NCI-H526 treated with DMSO at 0.1 percent for 48 hours (cell line): ENCODE measurements at places on chromosomes 2 and 18.

DNA sequence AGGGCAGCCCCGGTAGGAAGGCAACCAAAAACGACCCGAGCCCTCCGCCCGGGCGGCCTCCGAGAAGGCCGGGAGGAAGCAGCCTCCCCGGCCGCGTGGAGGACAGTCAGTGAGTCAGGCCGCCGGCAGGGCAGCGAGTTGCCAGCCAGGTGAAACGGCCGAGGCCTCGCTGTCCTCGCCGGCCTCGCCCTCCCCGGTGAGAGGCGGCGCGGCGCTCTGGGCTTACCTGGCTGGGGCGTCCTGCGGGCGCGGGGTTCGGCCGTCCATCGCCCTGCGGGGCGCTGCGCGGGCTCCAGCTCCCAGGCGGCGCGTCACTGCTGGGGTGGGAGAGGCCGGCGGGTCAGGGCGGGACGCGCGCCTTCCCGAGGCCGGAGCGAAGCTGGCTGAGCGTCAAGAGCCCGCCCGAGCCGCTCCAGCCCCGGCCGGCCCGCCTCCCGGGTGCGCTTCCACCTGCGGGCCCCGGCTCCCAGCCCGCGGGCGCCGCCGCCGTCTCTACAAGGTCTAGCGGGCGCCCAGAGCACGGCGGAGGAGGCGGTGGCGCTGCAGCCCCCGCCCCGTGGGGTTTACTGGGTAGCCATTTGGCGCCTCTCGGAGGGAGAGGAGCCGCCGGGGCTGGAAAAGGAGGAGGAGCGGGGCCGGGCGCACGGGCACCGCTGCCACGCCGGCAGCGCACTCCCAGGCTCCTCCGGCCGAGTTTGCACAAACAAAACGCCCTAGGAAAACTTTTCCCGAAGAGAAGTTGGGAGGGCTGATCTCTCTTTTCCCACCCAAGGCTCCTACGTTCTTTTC, 499 bp downstream of the COBLL1 start:
- DNase-seq: peak; percentile 62

DNA sequence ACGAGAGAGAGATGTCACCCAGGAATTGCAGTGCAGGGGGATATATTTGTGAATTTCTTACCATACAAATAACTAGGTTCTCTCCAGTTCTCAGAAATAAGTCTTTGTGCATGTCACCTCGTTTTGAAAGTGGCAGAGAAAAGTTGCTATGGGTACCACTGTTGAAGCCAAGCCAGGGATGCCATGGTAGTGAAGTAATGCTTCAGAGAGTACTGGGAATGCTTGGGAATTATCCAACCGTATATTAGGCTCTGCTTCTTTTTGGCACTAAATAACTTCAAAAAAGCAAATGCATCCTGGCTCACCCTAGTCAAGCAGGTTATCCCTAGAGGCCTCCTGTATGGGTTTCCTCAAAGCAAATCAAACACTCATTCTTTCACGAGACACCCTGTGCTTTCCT, 50.7 kb upstream of the DDX18 start:
- DNase-seq: no peak

GRCh38 chr2:97760480-97761049, 47.2 kb downstream of the ZAP70 start:
- DNase-seq: no peak

GRCh38 chr2:205527801-205528200, 154.5 kb upstream of the NRP2 start:
- no peak for DNase-seq

DNA sequence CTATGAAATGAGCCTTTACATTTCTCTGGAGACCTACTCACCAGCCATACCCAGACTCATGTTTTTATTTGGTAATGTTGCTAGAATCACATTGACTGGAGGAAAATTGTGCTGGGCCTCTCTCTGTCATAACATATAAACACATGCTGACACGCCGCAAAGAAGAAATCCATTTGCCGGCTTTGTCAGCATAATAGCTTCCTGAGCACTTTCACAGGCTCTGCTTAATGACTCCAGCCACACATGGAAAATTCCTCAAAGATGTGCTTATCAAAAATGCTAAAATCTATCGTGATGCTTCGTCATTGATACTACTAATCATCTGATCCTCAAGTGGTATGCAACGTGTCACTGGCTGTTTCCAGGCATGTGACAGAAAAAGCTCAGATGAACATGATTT, 63.1 kb downstream of the RND3 start:
- DNase-seq: no peak

DNA sequence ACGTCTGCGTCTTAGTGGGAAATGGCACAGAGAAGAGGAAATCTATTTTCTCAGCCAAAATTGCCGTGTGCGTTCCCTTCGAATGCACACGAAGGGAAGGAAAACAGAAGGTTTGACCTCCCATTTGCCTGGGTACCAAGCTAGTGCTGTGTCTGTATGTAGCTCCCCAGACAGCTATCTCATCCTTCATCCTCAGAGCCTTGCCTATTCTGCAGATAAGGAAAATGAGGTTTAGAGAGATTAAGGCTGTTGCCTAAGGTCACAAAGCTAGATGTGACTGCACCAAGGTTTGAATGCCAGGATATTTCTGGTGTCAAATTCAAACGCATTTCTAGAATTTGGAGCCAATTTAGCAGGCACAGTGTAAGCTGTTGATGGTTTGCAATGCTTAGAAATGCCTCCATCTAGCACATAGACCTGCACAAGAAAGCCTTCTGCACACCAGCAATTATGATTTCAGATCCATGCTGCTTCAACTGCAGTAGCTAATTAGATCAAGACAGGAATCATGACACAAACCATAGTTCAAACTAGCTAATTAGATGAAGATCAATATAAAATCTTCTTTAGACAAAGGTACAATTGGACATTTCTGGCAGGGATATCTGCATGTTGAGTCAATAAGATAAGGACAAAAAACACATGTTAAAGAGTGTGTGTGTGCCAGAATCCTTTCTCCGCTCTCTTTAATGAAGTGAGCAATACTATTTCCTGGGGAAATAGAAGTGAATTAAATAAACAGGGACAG, 115.1 kb downstream of the CMPK2 start:
- no peak for DNase-seq

DNA sequence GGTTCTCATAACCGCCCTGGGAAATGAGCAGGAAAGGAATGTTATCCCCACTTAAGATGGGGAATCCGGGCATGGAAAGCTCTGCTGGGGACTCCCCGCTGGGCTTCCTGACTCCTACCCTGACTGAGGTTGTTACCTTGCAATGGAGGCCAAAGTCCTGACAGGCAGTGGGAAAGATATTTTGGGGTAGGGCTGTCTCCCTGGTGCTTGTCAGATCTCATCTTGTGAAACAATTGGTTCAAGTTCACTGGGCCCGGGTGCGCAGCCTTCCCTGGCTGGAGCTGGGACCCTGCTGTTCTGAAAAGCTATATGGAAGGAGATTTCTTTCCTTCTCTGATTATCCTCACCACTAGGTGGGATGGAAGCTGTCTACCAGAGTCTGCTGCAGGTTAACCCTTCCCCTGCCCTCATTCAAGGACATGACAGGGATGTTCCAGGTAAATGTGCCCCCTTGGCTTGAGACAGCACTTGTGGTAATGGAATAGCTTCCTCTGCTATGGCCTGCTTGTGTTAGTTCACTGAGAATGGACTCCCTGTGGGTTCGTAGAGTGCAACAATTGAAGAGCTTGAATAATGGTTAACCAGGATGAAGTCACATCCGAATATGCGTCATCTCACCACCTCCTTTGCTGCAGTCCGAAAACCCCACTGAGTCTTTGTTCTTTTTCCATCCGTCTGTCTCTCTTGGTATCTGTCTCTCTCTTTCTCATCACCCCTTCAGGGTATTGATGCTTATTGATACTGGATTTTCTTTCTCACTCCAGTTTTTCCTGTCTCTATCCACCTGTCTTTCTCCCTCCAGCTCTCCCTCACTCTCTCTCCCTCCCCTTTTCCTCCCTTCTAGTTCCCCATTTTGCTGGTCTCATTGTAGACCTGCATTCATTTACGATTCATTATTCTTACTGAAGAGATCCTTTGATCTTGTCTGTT, 67.8 kb upstream of the EPAS1 start:
- DNase-seq: no peak

- no peak for DNase-seq
Observed at GRCh38 chr18:28485210-28485801, 308.4 kb upstream of the CDH2 start.

DNA sequence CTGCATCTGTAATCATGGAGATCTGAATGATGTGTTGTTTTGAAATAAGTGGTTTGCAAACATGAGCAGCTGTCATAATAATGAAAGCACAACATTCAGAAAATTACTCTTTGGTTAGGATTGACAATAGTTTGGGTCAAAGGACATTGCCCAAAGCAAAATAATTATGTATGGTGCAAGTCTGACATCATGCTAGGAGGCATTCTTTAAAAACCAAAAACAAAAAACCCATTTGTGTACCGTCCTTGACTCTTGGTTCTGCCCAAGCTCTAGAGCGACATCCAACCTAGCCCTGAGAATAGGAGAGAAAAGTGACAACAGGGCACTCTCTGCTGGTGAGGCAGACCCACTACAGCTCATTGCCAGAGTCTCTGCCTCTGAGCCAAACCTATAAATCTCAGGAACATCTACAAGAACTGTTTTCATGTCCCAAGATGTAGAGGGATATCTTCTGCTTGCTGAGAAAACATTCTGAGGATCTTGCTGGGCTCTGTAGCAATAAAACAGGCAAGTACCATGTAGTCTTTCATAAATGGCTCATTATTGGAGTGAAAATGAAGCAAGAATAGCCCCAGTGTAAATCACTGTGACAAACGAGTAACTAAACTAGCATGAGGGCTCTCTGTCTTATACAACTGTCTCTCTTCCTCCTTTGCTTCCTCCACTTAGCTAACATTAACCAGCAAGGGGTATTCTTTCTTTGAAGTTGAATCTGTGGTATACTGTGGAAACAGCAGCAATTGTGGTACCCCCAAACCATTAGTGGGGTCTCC, 266.8 kb upstream of the CXCR4 start:
- peak; percentile 41 for DNase-seq

DNA sequence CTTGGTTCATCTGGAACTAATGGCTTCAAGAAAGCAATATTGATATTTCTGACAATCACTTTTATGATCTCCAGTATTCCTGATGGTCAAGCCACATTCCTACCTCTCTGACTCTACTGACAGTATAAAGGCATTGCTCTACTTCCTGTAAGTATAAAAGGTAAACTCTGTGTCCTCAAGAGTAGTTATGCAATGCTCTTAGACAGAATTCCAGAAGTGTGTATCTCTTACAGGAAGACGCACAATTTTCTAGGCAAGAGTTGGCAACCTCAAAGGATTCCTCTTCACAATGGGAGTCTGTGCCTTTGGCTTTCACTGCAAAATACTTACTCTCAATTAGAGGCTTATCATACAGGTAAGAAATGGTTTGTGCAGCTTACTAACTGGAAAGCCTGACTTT, 100.1 kb downstream of the THADA start:
- no peak for DNase-seq

GRCh38 chr2:159201360-159202063, 85.0 kb downstream of the WDSUB1 start:
- no peak for DNase-seq
